ENCODE measurements at places on chromosomes 6 and 20.

- DNase-seq: no peak
Observed at GRCh38 chr6:143400258-143401067, 50.0 kb downstream of the ADAT2 start.

DNA sequence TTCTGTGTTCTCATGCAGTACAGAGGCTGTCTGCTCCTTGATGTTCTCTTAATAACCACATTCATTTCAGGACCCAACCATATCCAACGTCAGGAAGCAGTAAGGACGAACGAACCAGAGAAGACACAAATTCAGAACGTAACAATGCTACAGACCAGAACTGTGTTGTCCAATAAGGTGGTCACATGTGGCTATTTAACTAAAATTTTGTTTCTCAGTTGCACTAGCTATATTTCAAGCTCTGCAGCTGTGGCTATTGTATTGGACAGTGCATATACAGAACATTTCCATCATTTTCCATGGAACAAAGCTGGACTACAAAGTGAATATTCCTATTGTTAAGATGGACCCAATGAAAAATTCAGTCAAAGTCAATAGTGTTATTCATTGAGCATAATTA lies 27.0 kb downstream of the MAP7 start:
- no peak for DNase-seq

DNA sequence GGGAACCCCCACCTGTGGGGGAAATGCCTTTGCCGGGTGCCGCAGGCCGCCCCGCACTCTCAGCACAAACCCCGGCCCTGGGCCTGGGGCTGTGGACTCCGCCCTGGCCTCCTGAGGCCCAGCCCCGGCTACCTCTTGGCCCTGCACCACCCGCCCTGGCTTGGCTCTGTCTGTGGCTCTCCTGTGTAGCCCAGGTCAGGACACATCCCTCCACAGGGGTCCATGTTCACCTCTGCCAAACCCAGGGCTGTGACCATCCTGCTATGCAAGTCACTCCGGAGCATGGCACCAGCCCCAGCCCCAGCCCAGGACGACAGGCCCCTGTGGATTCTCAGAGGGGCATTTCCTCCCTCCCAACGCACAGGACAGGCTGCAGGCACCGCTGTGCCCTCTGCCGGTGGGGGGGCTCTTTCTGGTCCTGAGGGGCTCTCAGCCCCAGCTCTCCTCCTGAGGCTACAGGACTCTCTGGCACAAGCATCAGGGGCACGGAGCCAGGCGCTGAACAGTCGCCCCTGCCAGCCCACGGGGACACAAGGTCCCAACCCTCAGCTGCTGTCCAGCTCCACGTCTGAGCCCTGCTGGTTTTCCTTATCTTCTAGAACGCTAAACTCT lies 45.7 kb downstream of the TAF4 start:
- no peak for DNase-seq

GRCh38 chr20:38201356-38201755 lies 36.3 kb upstream of the TGM2 start:
- peak; percentile 93 for DNase-seq

GRCh38 chr6:22327881-22328280 lies 31.0 kb upstream of the PRL start:
- no peak for DNase-seq

GRCh38 chr6:36751091-36751490 lies 53.5 kb downstream of the RAB44 start:
- peak; percentile 29 for DNase-seq
